ENCODE measurements at places on chromosomes 4 and X. TPM values are rescaled to one million over a fixed set of nuclear protein-coding genes. Genes with fewer than 3 reads are reported as not detected.

PWWP3B gene
- total RNA-seq: 11.5 TPM

LRAT gene
- total RNA-seq: not detected

SPRY1 gene
- 37.0 TPM for total RNA-seq

TRPC3 gene
- 0.14 TPM for total RNA-seq

USP26 gene
- total RNA-seq: not detected

FANCB gene
- 0.54 TPM for total RNA-seq

HGFAC gene
- 1.5 TPM for total RNA-seq

GNPDA2 gene
- total RNA-seq: 10.2 TPM

TREX2 gene
- not detected for total RNA-seq

EXOC1L gene
- not detected for total RNA-seq
